ENCODE measurements at places on chromosomes 5 and 9. TPM values are rescaled to one million over a fixed set of nuclear protein-coding genes. Genes with fewer than 3 reads are reported as not detected.

- DNase-seq: no peak
Observed at GRCh38 chr5:174301848-174302625, 256.5 kb downstream of the NSG2 start.

- no peak for DNase-seq
Observed at GRCh38 chr9:90322296-90322695, 320.3 kb downstream of the DIRAS2 start.

DNA sequence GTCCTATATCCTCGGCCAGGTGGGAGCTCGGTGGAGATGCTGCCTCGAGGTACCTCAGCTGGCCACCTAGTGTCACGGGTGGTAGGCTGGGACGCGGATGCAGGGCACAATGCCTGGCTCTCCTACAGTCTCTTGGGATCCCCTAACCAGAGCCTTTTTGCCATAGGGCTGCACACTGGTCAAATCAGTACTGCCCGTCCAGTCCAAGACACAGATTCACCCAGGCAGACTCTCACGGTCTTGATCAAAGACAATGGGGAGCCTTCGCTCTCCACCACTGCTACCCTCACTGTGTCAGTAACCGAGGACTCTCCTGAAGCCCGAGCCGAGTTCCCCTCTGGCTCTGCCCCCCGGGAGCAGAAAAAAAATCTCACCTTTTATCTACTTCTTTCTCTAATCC is 2.0 kb downstream of the PCDHGC3 start:
- no peak for DNase-seq

DNA sequence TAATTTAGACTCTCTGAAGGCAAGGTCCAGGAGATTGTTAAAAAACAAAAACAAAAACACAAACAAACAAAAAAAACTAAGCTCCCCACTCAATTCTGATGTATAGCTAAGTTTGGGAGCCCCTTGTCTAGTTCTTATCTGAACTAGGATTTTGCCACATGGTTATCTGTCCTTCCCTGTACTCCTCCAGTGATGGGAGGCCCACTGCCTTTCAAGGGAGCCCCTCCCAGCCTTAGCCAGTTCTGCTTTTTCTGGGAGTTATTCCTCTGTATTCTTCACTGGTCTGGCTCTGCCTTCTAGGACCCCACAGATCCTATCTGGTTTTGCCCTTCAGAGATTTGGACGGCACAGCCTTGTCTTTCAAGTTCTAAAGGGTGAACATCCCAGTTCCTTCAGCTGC is 2.1 kb upstream of the ALDH1B1 start:
- DNase-seq: no peak

- no peak for DNase-seq
Observed at GRCh38 chr5:62309107-62309506, 3.1 kb downstream of the KIF2A start.

Gene SPATA31C1
- not detected for total RNA-seq

GRCh38 chr9:1869843-1870242 is 145.3 kb upstream of the SMARCA2 start:
- no peak for DNase-seq

Gene GKAP1
- 5.7 TPM for total RNA-seq

Gene LIX1
- total RNA-seq: under 0.01 TPM

DNA sequence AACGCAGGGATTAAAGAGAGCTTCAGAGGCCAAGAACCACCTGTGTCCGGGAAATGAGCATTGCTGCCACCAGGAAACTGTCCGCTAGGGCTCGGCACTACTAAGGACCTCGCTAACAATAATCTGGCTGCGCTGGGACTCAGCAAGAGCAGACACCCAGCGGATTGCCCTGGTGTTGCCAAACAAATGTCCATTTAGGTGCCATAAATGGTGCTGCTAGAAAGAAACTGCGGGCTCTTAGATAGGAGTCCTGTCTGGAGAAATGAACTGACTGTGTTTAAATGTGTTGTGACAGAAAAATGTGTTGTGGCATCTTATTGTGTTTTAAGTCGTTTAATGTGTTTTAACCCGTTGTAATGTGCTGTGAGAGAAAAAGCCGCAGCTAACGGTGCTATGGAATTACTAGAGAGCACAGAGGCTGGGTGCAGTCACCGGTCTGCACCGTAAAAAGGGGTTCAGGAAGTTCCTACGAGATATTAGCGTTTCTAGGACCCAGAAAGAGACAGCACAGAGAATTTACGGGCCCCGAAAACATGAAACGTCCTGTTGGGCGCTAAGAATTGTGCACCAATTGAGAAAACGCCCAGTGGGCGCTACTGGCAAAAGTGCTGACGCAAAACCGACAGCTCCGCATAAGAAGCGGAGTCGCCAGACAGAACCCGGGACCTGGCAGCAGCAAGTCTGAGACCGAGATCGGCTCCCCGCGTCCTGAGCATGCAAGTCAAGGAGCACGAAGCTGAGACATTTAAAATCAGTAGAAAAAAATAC is 90.6 kb downstream of the ANXA2R start:
- peak; percentile 51 for DNase-seq

DNA sequence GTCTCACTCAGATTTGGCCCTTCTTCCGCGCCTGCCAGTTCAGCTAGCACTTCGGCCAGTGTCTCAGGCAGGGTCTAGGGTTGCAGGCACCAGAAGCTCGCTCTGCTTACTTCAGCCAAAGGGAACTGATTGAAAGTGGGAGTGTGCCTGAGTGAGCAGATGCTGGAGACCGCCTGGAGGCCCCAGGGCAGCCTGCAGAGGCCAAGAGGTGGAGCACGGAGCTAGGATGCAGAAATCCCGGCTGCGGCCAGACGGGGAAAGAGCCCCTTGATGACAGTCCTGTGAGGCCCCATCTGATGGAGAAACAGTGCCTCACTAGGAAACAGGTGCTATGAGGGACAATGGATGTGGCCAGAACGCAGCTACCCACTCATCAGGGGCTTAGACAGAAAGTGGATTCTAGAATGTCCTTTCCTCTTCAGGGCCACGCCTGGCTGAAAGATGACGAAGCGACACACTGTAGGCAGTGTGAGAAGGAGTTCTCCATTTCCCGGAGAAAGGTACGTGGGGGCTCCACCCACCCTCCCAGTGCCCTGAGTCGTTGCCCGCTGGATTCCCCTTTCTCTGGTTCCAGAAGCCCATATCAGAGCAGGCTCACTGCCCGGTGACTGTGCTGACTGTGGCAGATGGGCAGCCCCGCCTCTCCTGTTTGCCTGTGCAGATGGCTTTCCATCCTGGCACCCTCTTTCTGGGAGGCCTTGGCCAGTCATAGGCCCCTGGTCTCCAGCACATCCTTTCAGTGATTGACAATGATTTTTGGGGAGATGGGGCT is 16.1 kb downstream of the HNRNPH1 start:
- DNase-seq: no peak

DNA sequence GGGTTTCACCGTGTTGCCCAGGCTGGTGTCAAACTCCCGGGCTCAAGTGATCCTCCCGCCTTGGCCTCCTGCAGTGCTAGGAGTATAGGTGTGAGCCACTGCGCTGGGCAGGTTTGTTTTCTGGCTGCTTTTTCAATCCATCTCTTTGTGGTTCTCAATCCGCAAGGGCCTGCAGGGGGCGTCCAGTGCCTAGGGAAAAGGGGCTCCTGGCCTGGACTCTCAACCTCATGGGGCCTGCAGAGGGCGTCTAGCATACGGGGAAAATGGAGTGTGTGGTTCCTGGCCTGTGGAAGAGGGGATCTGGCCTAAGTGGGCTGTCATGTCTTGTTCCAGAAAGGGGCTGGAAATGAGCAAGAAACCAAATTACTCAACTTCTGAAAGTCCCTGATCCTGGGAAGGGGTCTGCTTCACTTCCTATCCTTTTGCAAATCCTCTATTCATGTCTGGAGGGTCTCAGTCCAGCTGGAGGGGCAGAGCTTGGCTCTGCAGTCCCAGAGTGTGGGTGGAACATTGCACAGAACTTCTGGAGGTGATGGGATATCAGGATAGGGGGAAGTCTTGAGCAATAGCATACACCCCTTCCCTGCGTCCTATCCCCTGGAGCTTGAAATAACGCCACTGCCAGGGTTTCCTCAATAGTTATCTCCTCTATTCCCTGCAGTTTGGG is 12.7 kb upstream of the CCL27 start:
- peak; percentile 64 for DNase-seq

- no peak for DNase-seq
Observed at GRCh38 chr5:174371600-174372094, 326.1 kb downstream of the NSG2 start.

- no peak for DNase-seq
Observed at GRCh38 chr5:52964138-52964537, 25.0 kb upstream of the ITGA2 start.

Gene KCNIP1
- total RNA-seq: 9.2 TPM

Gene ZNF484
- total RNA-seq: 15.1 TPM

GRCh38 chr5:26881901-26882300 is 156.5 kb downstream of the CDH9 start:
- no peak for DNase-seq

- no peak for DNase-seq
Observed at GRCh38 chr5:74586856-74587255, 53.7 kb downstream of the ENC1 start.

GRCh38 chr9:126661521-126662251 is 48.0 kb downstream of the LMX1B start:
- no peak for DNase-seq

DNA sequence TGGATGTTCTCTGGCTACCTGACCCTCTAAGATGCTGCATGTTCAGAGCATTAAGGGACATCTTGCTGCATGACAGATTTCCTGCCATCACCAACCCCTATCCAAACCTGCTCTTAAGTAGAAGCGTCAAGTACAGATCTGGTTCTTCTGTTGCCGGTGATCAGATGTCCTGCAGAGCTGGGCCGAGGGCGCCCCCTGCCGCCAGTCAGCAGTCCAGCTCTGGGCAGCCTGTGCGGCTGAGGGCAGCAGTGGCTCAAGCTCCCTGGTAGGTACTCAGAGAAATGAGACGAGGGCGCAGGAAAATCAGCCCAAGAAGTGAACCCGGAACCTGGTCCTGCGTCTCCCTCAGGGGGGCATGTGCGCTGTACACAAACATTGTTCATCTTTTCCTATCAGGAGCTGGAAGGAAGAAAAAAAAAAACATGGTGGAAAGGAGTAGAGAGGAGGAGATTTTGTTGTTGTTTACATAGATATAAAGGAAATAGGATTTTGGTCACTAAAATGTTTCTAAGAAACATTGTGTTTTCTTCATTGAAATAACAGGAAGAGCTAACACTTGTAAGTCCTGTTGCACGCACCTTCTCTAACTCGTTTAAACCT is 95.8 kb downstream of the CFAP90 start:
- no peak for DNase-seq

Gene TTC1
- 40.4 TPM for total RNA-seq

- DNase-seq: no peak
Observed at GRCh38 chr9:86486891-86487837, 133.0 kb upstream of the TUT7 start.

- DNase-seq: no peak
Observed at GRCh38 chr5:150503386-150503785, 4.5 kb upstream of the NDST1 start.

GRCh38 chr5:39998518-39998917 is 573.7 kb upstream of the DAB2 start:
- no peak for DNase-seq

Gene ZNF300
- 10.5 TPM for total RNA-seq

DNA sequence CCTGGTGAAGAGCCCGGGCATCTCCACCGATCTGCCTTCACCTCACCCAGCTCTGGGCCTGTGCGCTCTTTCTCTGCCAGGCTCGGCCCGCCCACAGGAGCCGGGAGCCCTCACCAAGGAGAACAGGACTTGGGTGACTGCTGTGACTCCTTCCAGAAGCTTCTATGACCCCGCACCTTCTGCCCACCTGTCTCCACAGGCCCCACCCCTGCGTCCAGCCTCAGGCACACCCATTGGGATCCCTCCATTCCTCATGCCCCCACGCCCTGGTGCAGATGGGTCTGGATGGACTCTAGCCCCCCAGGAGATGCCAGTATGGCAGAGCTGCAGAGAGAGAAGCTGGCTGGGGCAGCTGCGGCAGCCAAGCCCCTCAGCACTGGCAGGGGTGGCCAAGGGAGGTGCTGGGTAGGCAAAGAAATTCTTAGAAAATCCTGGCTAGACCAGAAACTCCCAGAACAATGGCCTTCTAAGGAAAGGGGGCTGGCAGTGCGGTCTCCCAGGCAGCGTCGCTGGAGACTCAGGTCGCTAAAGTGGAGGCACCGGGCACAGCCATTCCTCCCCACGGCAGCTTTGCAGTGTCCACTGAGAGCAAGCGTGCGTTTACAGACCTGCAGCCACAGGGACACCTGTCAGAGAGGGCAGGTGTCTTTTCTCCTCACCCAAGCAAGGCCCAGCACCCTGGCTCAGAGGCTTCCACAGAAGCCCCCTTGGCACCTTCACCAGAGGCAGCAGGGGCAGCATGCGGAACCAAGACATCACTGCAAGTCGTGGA is 17.3 kb downstream of the LPCAT1 start:
- DNase-seq: no peak

GRCh38 chr5:39716532-39717028 is 291.8 kb upstream of the DAB2 start:
- no peak for DNase-seq

Gene C5orf58
- total RNA-seq: 1.5 TPM

- no peak for DNase-seq
Observed at GRCh38 chr5:1103093-1103492, 8.8 kb downstream of the SLC12A7 start.

Gene ANKRD31
- total RNA-seq: 0.30 TPM

GRCh38 chr5:178111925-178112324 is 1.4 kb upstream of the N4BP3 start:
- no peak for DNase-seq

- no peak for DNase-seq
Observed at GRCh38 chr9:22405869-22406659, 40.6 kb upstream of the DMRTA1 start.

DNA sequence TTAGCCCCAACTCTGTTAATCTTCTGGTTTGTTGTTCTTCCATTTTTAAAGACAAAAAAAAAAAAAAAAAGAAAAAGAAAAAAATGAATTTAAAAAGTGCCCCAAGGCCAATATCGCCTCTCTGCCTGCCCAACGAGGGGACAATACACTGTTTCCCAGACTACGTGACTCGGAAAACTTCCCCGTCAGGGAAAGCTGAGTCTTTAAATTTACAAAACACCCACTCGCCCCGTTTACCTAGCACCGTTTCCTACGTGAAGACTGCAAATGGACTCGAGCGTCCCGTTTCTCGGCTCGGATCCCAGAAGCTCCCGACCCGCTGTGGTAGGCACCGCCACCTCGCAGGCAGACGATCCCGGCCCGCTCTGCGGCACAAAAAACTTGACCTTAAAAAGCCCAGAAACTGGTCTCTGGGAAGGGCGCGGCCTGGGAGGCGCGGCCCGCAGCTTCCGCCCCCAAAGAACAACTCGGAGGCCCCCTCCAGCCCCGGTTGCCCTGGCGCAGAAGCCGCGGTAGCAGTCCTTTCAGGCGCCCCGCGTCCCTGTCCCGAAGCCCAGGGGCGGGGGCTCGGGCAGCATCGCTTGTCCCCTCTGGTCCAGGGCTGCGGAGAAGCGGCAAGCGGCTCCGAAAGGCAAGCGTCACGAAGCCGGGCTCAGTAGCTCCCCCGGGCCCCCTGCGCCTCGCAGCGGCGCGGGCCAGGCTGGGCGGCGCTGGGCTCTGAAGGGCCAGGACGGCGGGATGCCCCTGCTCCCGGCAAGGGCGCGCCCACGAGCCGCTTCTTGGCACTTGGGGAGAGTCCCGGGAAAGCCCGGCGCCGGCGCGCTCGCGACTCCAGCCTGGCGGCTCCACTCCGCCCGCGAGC is at the start of gene GCNT4:
Gene GCNT4 (minus strand): TSS at position 367 of the 862 bp plus-strand sequence. CDS start 22,521 bp downstream, outside the sequence.
- no peak for DNase-seq

All from tibial nerve (tissue), 4 donors.